ENCODE measurements at places on chromosomes 1 and 21.
A peak's percentile ranks its signal among the peaks of the same experiment; 100 is the strongest.

- no peak for DNase-seq
These were observed 6.3 kb upstream of the GPR25 start for GRCh38 chr1:200866521-200866920.

DNA sequence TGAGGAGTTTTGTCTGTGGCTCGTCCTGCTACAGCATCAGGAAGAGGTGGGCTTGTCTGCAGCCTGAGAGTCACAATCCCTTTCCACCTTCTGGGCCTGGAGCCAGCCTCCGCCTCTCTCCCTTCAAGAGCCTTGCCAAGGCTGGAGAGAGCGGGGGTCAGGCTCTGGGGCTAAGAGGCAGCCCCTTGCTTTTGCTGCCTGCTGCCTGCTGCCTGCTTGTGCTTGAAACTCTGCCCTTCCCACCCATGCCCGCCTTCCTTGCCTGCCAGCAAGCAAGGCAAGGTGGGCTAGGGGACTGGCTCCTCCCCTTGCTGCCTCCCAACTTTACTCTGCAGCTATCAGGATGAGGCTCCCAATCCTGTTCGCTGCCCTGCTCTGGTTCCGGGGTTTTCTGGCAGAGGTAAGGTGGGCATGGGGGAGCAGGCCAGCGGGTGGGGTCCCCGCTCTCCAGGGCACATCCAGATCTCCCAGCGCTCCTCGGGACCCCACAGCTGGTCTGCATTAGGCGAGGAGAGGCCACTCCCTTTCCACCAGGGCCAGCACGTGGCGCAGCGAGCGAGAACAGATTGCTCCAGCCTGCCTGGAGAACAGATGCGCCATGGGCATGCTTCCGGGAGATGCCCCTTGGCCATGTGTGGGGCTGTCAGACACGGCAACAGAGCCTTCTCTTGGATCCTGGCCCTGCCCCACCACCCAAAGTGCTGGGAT is 7.5 kb upstream of the PTPN7 start:
- DNase-seq: no peak

DNA sequence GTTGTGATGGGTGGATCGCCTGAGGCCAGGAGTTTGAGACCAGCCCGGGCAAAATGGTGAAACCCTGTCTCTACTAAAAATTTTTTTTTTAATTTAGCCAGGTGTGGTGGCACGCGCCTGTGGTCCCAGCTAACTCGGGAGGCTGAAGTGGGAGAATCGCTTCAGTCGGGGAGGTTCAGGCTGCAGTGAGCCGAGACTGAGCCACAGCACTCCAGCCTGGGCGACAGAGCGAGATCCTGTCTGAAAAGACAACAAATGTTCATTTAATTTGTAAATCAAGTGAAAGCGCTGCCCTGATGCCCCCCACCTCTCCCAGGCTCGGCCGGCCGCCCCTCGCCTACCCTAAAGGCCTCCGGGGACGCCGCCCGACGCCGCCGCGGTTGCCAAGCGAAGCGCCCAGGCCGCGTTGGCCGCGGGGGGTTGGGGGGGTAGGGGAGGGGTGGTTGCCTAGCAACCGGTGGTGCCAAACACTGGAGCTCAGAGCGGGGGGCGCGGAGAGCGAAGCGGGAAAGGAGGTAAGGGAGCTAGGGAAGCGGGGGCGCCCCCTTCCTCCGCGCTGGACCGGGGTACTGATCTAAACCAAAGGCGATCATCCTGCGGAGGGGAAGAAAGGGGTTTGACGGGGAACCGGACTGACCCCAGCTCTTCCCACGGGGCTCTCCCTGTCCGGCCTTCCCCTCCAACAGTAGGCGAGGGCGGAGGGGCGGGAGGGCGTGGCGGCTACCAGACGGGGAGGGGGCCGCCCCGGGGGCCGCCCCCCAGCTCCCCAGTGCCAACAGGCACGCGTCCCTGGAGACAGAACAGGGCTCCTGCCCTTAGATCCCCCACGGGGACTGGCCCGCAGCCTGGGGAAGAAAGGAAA is at the start of gene TEKT2:
Gene TEKT2 (plus strand): TSS at position 460 of the 862 bp plus-strand sequence. CDS start 828 bp downstream, outside the sequence.
- DNase-seq: no peak

GRCh38 chr1:59103457-59103856 is 193.4 kb upstream of the FGGY start:
- DNase-seq: no peak

DNA sequence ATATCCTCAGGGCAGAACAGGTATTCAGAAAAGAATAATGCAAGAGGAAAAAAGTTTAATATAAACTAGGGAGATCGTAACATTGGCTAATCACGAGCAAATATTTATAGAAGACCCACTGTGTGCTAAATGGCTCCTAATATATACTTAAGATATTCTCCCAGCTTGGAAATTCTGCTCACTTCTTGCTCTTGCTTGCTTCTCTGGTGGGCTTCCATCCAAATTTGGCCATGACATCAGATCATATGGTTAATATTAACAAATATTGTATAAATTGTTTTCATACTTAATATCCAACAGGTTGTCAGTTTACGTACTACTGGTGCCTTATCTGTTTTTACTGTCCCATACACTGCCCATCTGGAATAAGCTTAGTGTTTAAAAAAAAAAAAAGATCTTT is 1.1 kb downstream of the COX20 start:
- no peak for DNase-seq

DNA sequence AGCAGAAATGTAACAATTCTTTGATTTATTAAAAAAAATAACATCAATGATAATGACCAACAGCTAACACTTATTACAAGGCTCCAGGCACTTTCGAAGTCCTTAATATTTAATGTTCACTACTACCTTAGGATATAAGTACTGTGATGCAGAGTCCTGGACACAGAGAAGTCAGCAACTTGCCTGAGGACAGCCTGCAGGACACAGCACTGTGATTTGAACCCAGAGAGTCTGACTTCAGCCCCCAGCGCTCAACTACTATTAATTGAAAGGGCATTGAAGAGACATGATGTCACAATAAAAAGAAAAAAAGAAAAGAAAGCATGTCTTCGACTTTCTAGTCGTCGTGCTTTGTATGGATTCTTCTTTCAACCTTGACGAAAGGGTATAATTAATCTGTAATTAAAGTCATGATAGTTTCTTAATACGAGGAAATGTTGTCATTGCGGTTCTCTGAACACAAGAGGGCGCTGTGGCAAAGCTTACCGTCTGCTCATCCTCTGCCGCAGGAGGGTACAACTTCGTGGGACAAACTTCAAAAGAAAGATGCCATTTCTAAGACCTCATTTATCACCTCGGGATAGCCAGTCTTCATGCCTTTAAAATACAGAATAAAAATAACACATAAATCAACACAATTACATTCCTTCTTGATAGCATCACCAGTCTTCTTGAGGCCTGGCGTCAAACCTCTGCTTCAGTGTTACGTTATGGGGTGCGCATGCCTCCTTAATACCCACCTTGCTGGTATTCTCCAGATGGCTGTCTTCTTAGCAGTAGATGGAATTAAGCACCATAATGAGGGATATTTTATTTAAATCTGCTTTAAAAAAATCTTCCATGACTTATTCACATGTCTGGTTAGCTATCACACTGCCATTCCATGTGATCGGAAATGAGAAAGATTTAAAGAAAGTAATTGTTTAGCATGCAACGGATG is 240.1 kb downstream of the DISC1 start:
- DNase-seq: peak; percentile 18

DNA sequence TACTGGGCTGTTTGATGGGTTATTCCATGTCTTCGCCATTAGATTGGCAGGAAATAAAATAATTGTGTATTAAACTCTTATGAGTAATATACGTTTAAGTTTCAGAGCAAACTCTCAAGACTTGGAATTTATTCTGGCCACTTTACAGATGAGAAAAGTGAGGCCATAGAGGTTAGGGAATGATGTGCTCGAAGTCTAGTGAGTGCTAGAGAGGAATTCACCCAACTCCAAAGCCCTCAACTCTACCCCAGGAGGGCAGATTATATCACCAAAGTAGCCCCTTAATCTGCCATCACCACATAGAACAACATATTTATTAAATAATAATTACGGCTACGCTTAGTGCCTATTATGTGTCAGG is 440 bp upstream of the MUL1 start:
- DNase-seq: no peak

DNA sequence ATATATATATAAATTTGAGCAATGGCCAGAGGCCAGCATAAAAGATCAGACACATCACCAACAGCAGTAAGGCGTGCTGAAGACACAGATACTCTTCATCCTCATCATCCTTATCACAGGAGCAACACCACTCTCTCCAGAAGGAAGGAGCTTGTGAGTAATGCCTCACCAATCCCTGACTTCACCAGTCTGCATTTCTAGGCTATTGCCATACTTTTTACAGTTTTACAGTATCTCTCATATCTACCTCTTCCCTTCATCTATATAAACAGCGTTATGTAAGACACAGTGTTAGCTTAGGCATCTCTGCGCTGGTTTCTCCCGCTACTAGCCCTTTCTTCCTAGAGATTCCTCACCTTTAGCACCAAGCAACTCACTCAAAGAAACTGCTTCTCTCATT is 2.4 kb upstream of the ABL2 start:
- DNase-seq: no peak

- DNase-seq: no peak
These were observed 122.8 kb downstream of the PLPPR5 start for GRCh38 chr1:98881901-98882300.

- no peak for DNase-seq
These were observed 25.6 kb downstream of the PADI3 start for GRCh38 chr1:17274186-17275170.

Measured in large intestine (tissue), 12 donors.